ENCODE measurements at places on chromosomes 2 and 18. TPM values are rescaled to one million over a fixed set of nuclear protein-coding genes. Genes with fewer than 3 reads are reported as not detected.
A peak's percentile ranks its signal among the peaks of the same experiment; 100 is the strongest.

The MYL1 gene
- not detected for total RNA-seq

The VSNL1 gene
- total RNA-seq, result not detected

The TMEM87B gene
- total RNA-seq, result 24.4 TPM

The CAPN14 gene
- 0.35 TPM for total RNA-seq

DNA sequence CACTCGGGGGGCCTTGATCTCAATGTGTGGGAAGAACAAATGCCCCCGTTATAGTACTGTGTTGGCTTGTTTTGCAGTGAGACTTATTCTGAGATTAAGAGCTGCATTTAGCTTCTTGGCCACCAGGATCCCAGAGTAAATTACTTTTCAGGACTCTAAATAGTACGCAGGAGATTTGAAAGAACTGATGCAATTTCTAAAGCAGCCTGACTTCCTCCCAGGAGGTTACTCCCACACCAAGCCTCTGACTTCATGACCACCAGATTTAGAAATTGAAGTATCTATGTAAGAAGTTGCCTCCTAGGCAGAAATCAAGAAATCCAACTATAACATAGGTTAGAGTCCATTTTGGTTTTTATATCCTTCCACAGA lies 67.0 kb downstream of the FEZ2 start:
- no peak for DNase-seq

GRCh38 chr2:127348426-127349000 lies 39.3 kb downstream of the MAP3K2 start:
- no peak for DNase-seq

GRCh38 chr18:60090170-60090569 lies 190.4 kb downstream of the PMAIP1 start:
- no peak for DNase-seq

DNA sequence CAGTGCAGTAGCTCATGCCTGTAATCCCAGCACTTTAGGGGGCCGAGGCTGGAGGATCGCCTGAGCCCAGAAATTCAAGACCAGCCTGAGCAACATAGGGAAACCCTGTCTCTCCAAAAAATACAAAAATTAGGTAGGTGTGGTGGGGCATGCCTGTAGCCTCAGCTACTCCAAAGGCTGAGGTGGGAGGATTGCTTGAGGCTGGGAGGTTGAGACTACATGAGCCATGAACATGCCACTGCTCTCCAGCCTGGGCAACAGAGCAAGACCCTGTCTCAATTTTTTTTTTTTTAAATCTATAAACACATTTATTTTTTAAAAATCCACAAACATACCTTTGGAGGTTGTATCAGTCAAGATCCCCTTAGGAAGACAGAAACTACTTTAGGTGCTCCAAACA lies 326.3 kb downstream of the EPHA4 start:
- no peak for DNase-seq

- DNase-seq, result peak; percentile 94
These were observed 684.4 kb downstream of the IRS1 start for GRCh38 chr2:226115102-226115831.

DNA sequence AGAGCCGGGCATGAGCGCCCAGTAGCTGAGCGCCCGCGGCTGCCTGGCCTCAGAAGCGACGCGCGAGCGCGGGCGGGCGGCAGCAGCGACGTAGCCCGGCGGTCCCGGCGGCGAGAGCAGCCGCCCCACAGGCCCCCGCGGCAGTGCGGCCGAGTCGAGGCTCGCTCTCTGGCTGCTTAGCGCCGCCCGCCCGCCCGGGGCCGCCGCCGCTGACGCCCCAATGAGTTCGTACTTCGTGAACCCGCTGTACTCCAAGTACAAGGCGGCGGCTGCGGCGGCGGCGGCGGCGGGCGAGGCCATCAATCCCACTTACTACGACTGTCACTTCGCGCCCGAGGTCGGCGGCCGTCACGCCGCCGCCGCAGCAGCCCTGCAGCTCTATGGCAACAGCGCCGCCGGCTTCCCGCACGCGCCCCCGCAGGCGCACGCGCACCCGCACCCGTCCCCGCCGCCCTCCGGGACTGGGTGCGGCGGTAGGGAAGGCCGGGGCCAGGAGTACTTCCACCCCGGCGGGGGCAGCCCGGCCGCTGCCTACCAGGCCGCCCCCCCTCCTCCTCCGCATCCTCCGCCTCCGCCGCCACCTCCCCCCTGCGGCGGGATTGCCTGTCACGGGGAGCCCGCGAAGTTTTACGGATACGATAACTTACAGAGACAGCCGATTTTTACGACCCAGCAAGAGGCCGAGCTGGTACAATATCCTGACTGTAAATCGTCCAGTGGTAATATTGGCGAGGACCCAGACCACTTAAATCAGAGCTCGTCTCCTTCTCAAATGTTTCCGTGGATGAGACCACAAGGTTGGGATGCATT lies 847 bp downstream of the HOXD8 start:
- DNase-seq, result peak; percentile 36

GRCh38 chr18:61546590-61546989 lies 213.4 kb downstream of the CDH20 start:
- DNase-seq, result no peak

GRCh38 chr18:56921896-56922480 lies 224.9 kb upstream of the BOD1L2 start:
- DNase-seq, result no peak

All from PC-9 (cell line).